ENCODE measurements at places on chromosomes 2 and 18.

DNA sequence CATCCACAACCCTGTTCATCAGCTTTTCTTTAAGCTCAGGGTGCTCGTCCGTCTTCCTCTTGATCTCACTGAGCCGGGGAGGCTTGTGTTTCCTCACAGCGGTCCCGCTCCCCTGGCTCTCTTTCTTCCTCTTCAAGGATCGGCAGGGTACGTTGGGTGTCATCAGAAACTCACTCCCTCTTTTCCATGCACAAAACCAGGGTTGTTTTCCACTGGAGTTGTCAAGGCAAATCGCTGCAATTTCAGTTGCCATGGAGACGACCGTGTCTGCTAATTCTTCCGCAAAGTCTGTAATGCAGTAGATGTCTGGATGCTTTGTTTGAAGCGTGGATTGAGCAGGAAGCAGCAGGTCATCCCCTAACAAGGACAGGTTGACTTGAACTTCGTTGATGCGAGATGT, 146.4 kb downstream of the DAW1 start:
- no peak for DNase-seq

DNA sequence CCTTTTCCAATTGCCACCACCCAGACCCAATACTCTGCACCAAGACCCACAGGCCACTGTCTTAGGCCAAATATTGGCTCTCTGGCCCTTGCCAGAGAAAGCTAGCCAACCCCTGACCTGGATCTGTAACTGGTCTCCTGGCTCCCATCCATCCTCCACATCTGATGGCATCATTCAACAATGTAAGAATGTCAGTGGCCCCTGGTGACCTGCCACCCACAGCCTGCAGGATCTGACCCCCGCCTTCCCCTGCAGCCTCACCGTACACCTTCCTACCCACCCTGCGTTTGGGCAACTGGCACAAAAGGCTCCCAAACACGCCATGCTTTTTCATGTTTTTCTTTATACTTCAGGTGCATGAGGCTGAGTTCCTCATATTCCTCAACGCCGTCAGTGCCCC, 60.0 kb upstream of the ASAP2 start:
- DNase-seq = no peak

DNA sequence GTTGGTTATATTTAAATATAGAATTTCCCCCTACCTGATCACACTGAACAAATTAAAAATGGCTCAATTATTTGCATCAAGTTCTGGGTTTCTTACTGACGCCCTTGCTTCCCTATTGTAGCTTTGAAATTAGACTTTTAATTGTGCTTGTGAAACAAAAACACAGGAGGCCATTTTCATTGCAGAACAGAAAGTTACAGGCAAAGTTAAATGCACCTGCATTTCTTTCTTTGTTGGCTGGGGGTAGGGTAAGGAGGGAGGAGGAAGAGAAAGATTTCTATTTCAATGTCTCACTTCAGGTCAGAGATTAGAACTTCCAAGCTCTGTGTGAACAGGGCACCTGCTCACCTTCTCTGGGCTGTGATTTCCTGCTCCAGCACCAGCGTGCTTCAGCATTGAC, 199.6 kb downstream of the BCL11A start:
- no peak for DNase-seq

- DNase-seq = no peak
These were observed 43.0 kb upstream of the PID1 start for GRCh38 chr2:229314117-229314516.

- DNase-seq = no peak
These were observed 27.1 kb downstream of the CREG2 start for GRCh38 chr2:101360232-101360631.

GRCh38 chr2:102291319-102292075, 19.9 kb upstream of the IL1RL1 start:
- no peak for DNase-seq

DNA sequence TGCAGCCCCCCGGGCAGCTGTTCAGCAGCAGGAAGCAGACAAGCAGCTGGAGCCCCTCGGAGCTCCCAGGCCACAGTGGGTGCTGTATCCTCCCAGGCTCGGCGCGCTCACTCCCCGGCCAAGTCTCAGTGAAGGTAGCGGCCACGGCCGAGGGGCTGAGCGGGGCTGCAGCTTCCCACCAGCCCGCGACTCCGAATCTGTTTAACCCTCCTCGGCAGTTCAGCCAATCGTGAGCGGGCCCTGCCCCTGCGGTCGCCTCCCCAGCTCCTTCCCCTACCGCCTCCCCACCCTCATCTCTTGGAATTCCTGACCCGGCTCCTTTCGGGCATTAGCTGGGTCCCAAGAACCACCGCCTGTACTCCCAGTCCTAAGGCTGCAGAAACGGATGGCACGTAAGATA, at the start of gene RESP18:
TSS of gene RESP18 (minus strand) at position 203 of the 400 bp plus-strand sequence.
- DNase-seq = no peak

- no peak for DNase-seq
These were observed 126.9 kb downstream of the SPTBN1 start for GRCh38 chr2:54582987-54583386.

DNA sequence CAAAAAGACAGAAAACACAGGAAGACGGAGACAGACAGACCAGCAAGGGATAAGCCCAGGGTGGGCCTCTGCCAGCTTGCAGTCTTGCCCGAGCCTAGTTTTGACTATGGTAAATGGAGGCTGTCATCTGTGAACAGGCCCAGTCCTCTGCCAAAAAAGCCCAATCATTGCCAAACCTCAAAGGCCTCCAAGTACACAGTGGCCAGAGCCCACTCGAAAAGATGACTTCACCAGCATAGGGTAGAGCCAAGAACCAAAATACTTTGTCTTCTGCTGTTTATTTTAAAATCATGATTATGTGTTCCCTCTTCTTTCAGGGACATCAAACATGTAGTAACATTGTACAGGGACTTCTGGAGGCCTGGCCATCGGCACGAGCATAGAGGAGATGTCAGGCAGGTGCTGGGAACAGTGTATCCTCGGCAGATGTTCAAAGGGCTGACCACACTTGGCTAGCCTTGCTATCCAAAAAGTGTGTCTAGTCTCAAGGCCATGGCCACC, 66.0 kb downstream of the TTC32 start:
- DNase-seq = no peak

- DNase-seq = no peak
These were observed 538.3 kb downstream of the CNTNAP5 start for GRCh38 chr2:124563426-124563825.

DNA sequence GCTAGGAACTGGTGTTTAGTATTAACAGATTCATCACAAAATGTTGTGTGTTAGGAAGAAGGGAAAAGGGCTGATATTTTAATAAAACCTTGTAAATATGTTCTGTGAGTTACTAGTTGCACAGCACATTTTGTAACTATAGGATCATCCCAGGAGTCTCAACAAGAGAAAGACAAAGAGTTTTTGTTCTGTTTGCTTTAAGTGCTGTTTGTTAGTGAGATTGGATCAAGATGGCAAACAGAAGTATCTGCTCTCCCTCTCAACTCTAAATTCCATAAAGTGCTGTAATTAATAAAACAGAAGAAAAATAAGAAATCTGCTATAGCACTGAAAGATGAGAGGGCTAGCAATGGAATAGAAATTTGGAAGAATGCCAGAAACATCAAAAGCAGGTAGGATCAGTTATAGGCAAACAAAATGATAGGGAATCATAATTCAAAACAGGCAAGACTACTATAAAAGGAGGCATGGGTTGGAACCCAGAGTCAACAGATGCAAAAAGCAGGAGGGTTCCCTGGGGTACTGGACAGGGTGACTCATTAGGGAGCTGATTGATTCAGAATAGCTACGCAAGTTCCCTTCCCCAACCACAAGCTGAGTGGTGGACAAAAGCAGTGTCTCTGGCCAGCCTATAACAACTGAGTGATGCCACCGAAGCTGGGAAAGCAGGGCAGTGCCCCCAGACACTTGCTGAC, 75.8 kb downstream of the DYNC1I2 start:
- DNase-seq = no peak

- DNase-seq = no peak
These were observed 169.1 kb upstream of the MC4R start for GRCh38 chr18:60541661-60542060.

DNA sequence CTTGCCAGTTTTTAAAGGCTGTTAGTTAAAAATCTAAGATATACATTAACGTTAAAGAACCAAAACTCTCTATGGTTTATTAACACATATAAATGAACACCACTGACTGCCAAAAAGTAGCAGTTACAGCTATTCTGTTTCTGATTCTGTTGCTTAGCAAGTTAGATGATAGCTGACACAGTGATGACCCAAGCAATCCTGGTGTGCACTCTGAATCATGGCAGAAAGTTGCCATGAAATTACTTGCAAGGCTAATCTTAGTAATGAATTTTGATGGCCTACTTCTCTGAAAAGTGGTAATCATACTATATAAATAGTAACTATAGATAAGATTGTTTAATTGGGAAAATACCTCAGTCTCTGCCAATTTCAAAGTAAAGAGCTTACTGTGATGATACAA, 57.7 kb downstream of the ROCK2 start:
- DNase-seq = no peak

- no peak for DNase-seq
These were observed 105.2 kb upstream of the ARHGAP28 start for GRCh38 chr18:6624271-6624660.

- DNase-seq = no peak
These were observed 144.2 kb downstream of the WDR7 start for GRCh38 chr18:56795381-56795780.

GRCh38 chr18:50654658-50655550, 95.0 kb downstream of the MAPK4 start:
- DNase-seq = no peak

DNA sequence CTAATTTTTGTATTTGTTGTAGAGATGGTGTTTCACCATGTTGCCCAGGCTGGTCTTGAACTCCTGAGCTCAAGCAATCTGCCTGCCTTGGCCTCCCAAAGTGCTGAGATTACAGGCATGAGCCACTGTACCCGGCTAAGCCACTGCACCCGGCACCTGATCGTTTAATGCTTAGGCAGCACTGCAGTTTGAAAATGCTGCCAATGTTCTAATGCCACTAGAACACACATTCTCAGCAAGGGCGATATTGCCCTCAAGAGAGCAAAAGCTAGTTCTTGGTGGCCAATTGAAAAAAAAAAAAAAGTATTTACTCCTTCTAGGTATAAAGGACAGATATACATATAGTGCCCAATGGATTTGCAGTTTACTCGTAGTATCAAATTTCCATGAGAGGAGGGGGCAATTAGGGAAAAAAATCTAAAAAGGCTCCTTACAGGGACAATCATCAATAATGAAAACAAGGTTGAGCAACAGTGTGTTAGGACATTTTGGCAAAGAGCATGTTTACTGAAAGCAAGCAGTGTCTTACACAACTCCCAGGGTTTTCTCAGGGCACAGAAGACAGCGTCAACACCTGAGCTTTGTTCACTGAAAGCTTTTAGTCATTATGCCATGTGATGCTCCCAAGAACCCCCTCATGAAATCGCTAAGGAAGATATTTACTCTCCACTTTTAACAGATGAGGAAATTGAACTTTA, 199.9 kb upstream of the PKDCC start:
- no peak for DNase-seq

- no peak for DNase-seq
These were observed 161.6 kb downstream of the CMPK2 start for GRCh38 chr2:6704077-6704476.

DNA sequence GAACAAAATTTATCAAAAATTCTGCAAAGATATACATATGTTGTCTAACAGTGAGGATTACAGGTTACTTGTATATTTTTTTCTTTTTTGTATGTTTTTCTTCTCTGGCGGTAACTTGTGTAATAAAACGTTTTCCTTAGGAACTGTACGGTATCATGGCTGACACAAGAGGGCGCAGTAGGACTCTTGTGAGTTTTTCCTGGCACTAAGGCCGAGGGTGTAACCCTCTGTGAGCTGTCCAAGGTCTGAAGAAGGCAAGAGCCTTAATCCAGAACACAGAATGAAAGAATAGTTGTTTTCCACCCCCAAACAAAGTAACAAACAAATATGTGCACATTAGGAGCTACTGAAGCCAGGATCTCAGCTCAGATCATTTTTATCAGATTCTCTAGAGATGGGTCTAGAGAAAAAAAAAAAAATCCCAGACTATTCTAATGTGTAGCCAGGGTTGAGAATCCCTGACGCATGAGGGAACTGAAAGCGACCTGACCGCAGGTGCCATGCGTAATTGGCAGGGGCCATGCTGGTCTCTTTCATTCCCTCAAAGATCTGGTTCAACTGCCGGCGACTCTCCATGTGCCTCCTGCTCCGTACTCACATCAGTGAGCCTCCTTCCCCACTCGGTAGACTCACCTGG, 27.0 kb downstream of the TMEM200C start:
- DNase-seq = peak; percentile 3

- DNase-seq = no peak
These were observed 134.2 kb upstream of the RND3 start for GRCh38 chr2:150621526-150622213.

DNA sequence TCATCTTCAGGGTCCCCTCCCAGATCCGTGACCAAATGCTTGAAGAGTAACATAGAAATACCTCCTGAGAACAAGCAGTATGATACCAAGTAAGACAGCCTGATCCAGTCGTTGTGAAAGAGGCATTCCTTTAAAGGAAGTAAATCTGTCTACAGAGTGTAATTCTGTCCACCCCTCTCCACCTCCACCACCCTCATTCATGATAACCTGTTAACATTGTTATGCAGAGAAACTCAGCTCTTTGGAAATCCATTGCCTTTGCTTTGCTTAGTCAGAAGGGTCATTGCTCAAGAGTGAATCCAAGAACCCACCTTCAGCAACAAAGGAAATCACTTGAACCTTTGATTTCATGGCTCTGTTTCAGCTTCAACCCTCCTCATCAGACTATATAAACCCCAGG, 155.6 kb downstream of the CYP26B1 start:
- no peak for DNase-seq

DNA sequence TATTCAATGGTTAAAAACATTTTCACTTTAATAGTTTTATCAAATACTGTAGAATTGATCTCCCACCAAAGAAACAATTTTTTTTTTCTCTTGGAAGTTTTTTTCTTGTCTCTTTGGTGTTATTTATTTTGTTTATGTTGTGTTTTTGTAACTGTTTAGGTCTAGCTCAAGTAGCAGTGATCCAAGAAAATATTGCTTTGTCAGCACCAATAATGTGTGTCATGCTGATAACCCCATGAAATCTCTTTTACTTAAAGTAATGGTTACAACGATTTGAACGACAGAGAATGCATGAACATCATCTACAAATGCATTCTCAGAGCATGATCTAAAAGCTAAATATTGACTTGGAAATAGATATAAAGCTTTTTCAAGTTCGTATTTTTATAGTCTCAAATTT, 122.9 kb downstream of the DOK6 start:
- DNase-seq = no peak

- peak; percentile 85 for DNase-seq
These were observed 157.0 kb downstream of the LDLRAD4 start for GRCh38 chr18:13375302-13376255.

DNA sequence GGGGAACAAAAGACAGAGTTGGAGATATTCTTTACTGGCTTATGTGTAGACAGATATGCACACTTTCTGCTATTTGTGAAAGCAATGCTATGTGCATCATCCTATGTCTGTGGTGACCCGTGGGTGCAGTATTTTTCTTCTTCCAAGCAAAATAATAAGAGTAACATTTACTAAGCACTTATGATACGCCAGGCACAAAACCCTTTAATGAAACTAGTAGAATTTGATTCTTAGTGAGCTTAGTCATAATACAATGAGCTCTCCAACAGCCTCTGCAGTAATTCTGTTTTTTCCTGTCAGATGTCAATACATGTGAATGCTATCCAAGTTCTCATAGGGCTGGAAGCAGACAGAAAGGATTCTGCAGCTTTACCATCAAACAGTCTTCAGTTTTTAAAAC, 130.6 kb downstream of the RAD51AP2 start:
- DNase-seq = no peak
